Stimulated activated CD8-positive, alpha-beta memory T cell treated with anti-CD3 and anti-CD28 coated beads, Interleukin-2, amount 100 ng/mL, for 1 hour (primary cell): ENCODE measurements at places on chromosomes 1 and 21.
A peak's percentile ranks its signal among the peaks of the same experiment; 100 is the strongest.

- DNase-seq: no peak
Observed at GRCh38 chr1:17729909-17730308, 25.2 kb upstream of the ACTL8 start.

DNA sequence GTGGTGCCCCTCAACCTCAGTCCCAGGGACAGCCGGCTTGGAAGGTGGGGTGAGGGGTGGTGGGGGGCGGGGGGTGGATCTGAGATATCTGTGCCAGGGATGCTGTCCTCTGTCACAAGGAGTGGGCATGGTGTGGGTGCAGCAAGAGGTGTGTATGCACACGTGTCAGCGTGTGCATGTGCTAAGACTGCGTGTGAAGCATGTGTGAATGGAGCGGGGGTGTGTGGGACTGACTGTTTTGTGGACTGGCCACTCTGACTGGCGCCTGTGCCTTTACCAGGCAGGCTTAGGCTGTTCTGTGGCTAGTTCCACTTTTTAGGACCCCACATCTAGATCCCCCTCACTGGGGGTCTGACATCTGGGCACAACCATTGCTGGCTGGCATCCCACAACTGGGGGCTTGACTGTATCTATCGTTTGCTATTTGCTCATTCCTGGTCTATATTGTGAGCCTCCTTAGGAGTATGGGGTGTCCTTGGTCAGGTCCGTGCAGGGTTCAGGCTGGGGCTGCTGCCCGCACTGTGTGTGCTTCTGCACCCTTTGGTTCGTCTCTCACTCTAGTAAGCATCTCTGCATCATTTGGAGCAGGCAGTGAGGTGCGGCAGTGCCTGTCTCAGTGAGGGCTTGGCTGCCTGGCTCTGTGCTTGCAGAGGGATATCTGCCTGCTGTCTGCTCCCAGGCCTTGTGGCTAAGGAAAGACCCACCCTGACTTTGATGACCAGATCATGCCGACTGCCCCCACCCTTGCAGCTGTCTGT is 1.9 kb downstream of the AMPD2 start:
- no peak for DNase-seq

DNA sequence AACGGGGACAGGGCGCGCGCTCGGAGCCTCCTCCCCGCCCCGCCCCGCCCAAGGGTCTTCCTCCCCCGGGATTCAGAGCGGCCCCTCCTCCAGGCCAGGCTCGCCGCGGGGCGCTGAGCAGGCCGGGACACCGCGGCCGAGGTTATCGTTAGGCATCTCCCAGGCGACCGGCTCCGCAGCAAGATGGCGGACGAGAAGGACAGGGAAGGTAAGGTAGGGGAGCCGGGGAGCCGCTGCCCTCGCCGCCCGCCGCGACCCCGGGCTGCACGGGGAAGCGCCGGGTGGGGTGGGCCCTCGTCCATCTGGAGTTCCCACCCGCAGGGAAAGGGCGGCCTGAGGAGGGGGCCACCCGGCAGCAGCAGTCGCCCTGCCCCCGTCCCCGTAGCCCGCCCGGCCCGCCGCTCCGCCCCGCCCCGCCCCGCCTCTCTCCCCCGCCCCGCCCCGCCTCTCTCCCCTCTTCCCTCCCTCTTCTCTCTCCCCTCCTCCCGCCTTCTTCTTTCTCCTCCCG is 105.9 kb upstream of the HNRNPU start:
- peak; percentile 31 for DNase-seq

DNA sequence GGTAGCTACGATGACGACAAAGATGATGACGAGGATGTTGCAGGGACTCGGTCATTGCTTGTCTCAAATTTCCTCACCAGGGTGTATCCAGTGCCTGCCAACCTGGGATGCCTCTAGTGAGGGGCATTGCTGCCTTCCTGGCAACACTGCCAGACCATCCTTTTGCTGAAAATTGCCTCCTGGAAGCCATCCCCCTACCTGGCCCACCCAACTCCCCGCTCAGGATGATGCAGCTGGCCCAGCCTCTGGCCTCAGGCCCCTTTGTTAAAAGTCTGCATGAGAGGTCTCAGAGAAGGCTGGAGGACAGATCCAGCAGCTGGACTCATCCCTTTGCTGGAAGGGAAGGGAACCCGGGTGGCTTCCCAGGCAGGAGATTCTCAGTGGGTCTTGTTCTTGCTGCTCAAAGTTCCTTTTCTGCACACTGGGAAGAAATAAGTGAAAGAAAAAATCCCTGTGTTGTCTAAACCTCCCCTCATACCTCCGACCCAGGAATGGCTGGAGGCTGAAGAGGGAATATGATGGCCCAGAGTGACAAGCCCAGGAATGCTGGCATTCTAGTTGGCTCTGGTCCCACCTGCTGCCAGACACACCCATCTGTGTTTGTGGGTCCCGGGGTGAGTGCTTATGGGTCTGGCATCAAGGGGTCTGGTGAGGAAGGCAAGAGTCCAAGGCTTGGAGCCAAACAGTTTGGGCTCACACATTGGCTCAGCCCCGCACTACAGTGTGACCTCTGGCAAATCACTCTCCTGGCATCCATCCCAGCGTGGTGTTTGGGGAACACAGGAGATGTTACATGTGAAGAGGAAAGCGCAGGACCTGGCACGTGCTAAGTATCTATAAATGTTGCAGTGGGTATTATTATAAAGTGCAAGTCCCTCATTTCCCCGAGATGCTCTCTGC is 6.7 kb upstream of the FNDC5 start:
- no peak for DNase-seq

DNA sequence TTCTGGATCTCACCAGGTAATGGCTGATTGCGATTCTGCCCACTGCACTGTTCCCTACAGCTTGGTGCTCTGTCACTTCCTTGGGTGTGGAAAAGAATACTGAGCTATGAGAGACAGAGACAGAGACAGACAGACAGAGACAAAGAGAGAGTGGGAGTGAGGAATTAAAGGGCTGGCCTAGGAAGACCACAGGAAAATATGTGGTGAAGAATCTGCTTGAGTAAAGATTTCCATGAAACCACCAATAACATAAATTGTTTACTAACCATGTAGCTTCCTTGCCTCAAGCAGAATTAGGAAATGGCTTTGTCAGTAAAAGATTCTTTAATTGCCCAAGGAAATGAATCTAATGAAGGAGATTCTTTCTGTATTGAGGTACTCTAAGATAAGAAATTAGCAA is 54.4 kb downstream of the MPZL1 start:
- DNase-seq: no peak
